ENCODE measurements at places on chromosomes 1 and 21.
A peak's percentile ranks its signal among the peaks of the same experiment; 100 is the strongest.

DNA sequence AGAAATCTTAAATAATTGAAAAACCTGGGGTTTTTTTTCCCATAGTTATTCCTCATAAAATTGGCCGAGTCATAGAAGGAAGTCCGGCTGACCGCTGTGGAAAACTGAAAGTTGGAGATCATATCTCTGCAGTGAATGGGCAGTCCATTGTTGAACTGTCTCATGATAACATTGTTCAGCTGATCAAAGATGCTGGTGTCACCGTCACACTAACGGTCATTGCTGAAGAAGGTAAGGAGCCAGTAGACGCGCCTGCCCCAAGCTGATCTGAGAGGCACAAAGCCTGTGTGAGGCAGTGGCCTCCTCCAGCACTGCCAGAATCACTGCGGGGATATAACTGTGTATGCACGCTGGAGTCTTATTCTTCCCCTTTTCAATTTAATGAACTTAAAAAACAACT lies 100.3 kb downstream of the PHTF1 start:
- DNase-seq = no peak

- DNase-seq = no peak
Observed at GRCh38 chr1:163570071-163570470, 248.3 kb downstream of the NUF2 start.

- DNase-seq = no peak
Observed at GRCh38 chr1:201456499-201457309, 12.3 kb downstream of the PHLDA3 start.

GRCh38 chr1:208737922-208738321 lies 493.7 kb upstream of the PLXNA2 start:
- DNase-seq = peak; percentile 10

DNA sequence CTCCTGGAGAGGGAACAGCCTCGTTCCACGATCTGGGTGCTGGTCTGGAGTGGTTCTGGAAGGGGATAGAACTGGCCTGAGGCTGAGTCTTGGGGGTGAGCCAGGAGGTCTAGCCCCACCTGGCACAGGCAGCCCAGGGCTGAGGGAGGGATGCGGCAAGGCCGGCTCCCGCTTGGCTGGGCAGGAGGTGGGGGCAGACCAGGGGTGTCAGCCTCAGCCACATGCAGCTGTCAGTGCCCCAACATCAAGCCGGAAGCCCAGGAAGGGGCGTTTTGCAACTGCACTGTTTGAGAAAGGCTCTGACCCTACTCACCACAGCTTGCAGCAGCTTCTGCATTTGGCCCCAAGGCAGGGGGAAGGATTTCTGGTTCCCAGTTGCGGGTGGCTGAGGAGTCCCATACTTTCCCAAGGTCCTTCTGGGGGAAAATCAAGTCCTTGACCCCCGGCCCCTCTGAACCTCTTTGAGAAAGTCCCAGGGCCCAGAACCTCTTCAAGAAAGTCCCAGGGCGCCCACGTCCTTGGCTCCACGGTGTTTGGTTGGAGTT lies 2.0 kb downstream of the EFHD2 start:
- DNase-seq = peak; percentile 60

DNA sequence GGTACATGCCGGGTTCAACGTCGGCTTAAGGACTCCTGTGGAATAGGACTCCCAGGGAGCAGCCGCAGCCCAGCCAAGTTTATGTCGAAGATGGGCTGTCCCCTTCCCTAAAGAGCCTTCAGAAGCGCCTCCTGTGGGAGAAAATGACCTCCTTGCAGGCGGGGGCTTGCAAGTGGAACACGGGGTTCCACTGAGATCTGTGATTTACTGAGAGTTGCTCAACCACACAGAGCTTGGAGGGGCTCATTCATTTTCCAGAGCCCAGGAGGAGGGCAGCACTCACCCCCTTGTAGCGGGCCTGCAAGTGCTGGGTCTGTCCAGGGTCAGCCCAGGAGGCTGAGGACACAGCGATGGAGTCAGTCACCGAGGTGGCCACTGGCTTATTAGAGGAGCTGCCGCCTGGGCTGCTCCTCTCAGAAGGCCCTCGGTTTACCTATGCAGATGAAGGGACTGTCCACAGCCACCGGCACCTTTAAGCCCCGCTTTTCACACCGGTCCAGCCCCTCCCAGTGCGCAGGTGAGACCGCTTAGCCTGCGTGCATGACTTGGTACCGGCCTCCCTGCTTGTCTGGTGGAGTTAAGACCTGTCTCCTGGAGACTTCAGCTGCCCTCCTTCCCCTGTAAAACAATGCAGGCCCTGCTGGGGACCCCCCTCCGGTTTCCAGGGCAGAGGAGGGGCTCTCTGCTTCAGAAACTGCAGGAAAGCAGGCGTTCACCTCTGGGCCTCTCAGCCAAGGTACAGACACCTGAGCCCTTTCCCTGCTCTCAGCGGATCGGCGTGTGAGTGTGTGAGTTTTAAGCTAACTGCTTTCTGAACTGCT lies 57.5 kb downstream of the ATP5PO start:
- DNase-seq = peak; percentile 89

- peak; percentile 16 for DNase-seq
Observed at GRCh38 chr1:87450615-87451209, 122.0 kb downstream of the LMO4 start.

- no peak for DNase-seq
Observed at GRCh38 chr1:59292562-59292961, 4.3 kb upstream of the FGGY start.

DNA sequence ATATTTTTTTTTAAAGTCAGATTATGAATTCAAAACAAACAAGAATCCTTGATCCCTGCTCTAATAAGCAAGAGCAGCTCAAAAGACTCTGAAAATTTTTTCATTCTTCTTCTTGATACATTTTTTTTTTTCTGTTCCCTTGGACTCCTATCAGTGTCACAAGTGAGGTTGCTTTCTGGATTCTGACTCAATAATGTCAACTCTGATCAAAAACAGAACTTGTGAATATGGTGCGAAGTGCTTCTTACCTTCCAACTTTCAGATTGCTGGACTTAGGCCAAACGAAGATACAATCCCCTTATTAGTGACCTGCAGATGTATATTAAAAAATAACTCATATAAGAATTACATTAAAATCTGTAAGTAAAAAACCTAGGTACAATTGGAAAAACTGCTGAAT lies 136.1 kb downstream of the GPATCH2 start:
- DNase-seq = no peak

- DNase-seq = peak; percentile 89
Observed at GRCh38 chr1:32765570-32766327, 51.4 kb downstream of the YARS1 start.

GRCh38 chr1:38129971-38130370 lies 83.4 kb upstream of the POU3F1 start:
- no peak for DNase-seq

DNA sequence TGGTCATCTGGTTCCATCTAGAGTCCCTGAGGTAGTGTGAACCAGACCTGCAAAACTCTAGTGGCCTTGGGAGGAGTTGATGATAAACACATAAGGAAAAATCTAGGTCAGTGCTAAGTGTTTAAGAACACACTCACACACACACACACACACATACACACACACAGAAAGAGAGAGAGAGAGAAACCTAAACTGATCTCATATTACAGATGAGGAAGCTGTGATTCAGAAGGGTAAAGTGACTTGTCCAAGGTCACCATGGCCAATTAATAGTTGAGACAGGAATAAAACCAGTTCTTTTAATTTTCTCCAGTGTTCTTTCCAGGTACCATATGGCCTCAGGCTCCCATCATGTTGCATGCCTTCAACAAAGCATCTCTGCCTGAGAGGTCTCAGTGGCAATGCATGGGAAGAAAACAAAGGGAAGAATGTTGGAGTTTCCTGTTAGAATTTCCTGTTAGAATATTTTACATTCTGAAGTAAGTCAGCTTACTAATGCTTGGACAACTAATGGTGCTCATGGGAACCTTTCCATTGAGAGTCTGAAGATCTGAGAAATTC lies 77.3 kb upstream of the TSPAN2 start:
- DNase-seq = no peak

GRCh38 chr1:203127666-203128430 lies at the start of gene ADORA1:
Gene ADORA1, plus strand, starts transcription at chr1:203127726. Its CDS starts 1,116 bp downstream, at chr1:203128842.
- peak; percentile 90 for DNase-seq

DNA sequence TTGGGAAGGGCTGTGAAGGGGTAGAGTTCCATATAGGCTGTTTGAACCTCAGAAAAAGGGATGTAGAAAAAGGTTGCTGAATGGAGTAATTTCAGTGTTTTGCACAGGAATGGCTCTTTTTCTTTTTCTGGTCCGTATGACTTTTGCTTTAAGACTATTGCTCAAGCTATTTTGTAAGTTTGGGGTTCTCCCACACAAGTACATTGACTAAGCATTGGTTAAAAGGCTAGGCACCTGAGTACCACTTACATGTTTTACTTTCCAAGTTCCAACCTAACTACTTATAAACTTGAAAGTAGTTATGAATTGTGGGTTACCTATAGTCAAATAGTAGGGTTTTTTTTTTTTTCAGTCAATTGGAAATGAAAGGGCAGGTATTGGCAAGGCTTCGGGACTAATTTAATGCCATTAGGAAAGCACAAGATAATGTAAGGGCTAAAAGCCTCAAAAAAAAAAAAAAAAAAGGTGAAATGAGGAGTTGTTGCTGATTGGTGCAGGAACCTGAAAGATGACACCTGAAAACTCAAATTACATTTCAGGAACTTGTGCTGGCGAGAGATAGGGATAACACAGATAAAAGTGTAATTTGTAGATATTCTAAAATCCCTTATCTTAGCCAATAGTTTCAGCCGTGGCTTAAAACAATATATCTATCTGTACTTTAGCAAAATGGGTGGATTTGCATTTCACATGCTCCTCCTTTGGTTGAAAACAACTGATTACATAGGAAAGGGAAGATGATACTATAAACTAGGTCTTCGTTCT lies 209.5 kb downstream of the RPS6KC1 start:
- DNase-seq = peak; percentile 21

GRCh38 chr1:17640393-17640792 lies 100.9 kb downstream of the ARHGEF10L start:
- no peak for DNase-seq
